ENCODE measurements at places on chromosomes 4 and X. TPM values are rescaled to one million over a fixed set of nuclear protein-coding genes. Genes with fewer than 3 reads are reported as not detected.

GRCh38 chrX:39752815-39753214, 344.9 kb downstream of the BCOR start:
- H3K36me3 ChIP-seq = no peaks in the 10 kb centered on the region
- no peak overlapping the region for H3K4me3 ChIP-seq
- peak overlapping the region; percentile 26 for H3K27ac ChIP-seq
- H3K27me3 ChIP-seq = peaks cover 2% of the 10 kb centered on the region
- DNase-seq = peak; percentile 62
- no peaks in the 10 kb centered on the region for H3K4me1 ChIP-seq

GRCh38 chrX:102959471-102959870, 22.4 kb downstream of the RAB40AL start:
- H3K27me3 ChIP-seq = no peaks in the 10 kb centered on the region
- no peak overlapping the region for H3K4me3 ChIP-seq
- H3K36me3 ChIP-seq = no peaks in the 10 kb centered on the region
- no peak overlapping the region for H3K27ac ChIP-seq

GRCh38 chr4:107312366-107312765, 276.3 kb upstream of the DKK2 start:
- H3K36me3 ChIP-seq = no peaks in the 10 kb centered on the region
- no peak overlapping the region for H3K4me3 ChIP-seq

GRCh38 chrX:23344238-23344903, 9.7 kb downstream of the PTCHD1 start:
- no peak overlapping the region for H3K27ac ChIP-seq
- H3K36me3 ChIP-seq = no peaks in the 10 kb centered on the region

DNA sequence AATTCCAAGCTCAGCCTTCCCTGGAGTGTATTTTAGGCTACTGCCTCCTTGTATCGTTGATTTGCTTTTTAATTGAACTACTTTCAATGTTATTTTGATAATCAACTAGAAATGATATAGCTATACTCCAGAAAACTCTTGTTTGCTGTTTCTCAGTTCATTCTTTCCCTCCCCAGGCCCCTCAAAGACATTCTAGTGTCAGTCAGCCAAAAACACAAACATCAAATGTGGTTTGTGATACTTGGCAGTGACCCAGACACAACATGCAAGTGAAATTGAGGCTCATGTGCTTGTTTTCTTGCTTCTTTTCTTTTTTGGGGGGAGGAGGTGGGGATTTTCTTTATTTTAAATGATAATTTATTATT, 7.6 kb downstream of the FAT4 start:
- H3K27ac ChIP-seq = peak overlapping the region; percentile 63
- H3K4me1 ChIP-seq = peaks cover 11% of the 10 kb centered on the region
- H3K36me3 ChIP-seq = no peaks in the 10 kb centered on the region
- H3K4me3 ChIP-seq = no peak overlapping the region
- H3K27me3 ChIP-seq = no peaks in the 10 kb centered on the region

DNA sequence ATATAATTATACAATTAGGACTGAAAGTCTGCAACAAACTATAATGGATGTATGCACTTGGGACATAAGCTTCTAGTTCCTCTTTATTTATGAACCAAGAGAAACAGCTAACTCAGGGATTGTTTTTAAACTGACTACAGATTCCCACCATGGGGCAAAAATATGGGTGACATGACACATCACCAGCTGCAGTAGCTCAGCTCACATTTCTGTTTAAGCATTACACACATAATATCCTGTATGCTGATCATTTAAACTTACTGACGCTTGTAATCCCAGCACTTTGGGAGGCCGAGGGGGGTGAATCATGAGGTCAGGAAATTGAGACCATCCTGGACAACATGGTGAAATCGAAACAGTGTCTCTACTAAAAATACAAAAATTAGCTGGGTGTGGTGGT, 11.5 kb downstream of the FGB start:
- no peaks in the 10 kb centered on the region for H3K27me3 ChIP-seq
- H3K36me3 ChIP-seq = no peaks in the 10 kb centered on the region
- H3K4me3 ChIP-seq = no peak overlapping the region
- peak; percentile 51 for DNase-seq
- H3K4me1 ChIP-seq = no peaks in the 10 kb centered on the region

DNA sequence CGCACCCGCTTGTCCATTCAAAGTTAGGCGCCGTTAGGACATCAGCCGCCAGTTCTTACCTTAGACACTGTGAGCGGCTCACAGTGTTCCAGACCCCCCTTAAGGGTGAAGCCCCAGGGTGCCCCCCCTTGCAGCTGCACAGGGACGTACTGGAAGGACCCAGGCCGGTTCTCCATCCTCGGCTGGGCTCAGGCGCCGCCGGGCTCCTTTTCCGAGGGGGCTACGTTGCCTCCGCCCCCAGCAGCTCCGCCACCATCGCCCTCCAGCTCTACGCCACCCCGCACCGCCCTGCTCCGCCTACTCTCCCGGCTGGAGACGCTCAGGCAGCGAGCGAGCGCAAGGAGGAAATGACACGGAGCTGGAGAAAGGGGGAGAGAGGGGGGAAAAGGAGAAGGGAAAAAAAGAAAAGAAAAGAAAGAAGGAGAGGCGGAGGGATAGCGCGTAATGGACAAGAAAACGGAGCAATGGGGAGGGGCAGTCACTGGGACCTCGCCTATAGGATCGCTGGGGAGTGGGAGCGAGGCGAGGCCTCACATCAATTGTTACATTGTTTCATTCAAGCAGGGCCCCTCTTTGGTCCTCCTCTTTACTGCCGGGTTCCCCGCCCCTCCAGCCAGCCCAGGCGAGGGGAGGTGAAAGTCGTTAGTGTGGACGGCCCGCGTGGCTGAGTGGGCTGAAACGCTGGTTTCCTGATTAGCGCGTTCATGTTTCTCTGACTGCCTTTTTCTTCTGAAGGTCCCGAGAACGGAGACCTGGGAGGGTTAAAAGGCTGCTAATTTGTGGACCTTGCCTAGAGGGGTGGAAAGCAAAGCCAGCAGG, at the start of gene SHROOM4:
Gene SHROOM4, minus strand, starts transcription at position 352 of the 819 bp plus-strand sequence. Its CDS starts 176 bp downstream, at position 176.
- H3K27me3 ChIP-seq = peaks cover 2% of the 10 kb centered on the region
- H3K4me1 ChIP-seq = no peaks in the 10 kb centered on the region
- peak within 1 kb of the TSS; percentile 33 for H3K4me3 ChIP-seq
- H3K27ac ChIP-seq = peak within 1 kb of the TSS; percentile 93
- DNase-seq = peak; percentile 86
- H3K36me3 ChIP-seq = no peaks in the 10 kb centered on the region

DNA sequence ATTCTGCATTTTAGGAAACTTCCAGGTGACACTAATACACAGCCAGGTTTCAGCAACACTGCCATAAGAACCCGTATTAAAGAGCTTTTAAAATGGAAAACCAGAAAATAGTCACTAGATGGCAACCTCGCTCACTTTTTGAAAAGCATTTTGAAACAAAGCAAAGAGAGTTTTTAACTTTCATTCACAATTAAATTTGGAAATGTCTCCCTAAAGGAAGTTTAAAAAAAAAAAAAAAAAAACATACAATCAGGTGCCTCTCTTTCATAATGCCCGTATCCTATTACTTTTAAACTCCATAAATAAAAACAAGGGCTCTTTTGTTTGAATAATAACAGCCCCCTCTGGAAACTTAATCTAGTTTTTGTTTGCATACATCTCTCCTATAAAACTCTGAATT, 20.3 kb downstream of the MEPE start:
- H3K27me3 ChIP-seq = no peaks in the 10 kb centered on the region
- no peaks in the 10 kb centered on the region for H3K36me3 ChIP-seq
- peak; percentile 77 for DNase-seq
- H3K27ac ChIP-seq = no peak overlapping the region
- no peaks in the 10 kb centered on the region for H3K4me1 ChIP-seq
- no peak overlapping the region for H3K4me3 ChIP-seq

- H3K4me1 ChIP-seq = no peaks in the 10 kb centered on the region
- no peaks in the 10 kb centered on the region for H3K36me3 ChIP-seq
- H3K4me3 ChIP-seq = no peak overlapping the region
Measured at GRCh38 chrX:134642386-134642785, 15.9 kb downstream of the PLAC1 start.

DNA sequence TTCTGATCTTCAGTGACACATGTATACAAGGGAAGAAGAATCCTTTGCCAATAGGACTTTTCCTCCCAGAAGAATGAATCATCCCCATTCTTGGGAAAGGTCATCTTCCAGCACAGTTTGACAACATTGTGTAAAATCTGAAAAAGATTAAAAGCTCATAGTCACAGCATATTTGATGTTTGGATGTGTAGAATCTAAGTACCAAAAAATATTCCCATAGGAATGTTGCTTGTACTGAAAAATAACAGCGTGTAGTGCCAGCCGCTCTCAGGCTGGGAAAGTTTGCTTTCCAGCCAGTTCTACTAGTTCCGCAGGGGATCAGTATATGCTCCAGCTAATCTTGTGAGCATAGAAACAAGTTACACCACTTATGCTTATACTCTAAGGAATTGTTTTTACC, 74.7 kb upstream of the IL13RA1 start:
- H3K36me3 ChIP-seq = no peaks in the 10 kb centered on the region
- peak; percentile 54 for DNase-seq
- no peaks in the 10 kb centered on the region for H3K4me1 ChIP-seq
- peaks cover 6% of the 10 kb centered on the region for H3K27me3 ChIP-seq
- H3K4me3 ChIP-seq = no peak overlapping the region
- H3K27ac ChIP-seq = no peak overlapping the region

DNA sequence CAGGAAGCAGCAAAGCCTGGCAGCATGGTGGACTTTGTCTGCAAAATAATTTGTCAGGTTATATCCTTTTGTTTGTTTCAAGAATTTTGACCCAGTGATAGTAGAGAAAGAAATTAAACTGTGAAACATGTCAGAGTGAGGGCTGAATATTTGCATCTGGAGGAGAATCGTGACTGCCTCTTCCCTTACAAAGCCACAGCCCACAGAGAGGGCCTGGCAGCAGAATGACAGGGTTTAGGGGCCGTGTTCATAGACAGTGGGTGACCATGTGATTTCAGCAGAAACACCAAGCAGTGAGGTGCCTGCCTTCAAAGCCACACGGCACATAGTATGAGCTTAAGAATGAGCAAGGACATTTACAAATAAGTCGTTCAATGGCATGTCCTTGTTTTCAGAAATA, 24.4 kb upstream of the PLAC8 start:
- no peak overlapping the region for H3K27ac ChIP-seq
- no peaks in the 10 kb centered on the region for H3K36me3 ChIP-seq
- H3K4me3 ChIP-seq = no peak overlapping the region
- DNase-seq = peak; percentile 20
- H3K27me3 ChIP-seq = no peaks in the 10 kb centered on the region

- no peak overlapping the region for H3K27ac ChIP-seq
- peaks cover 23% of the 10 kb centered on the region for H3K27me3 ChIP-seq
- H3K36me3 ChIP-seq = no peaks in the 10 kb centered on the region
- no peak overlapping the region for H3K4me3 ChIP-seq
Measured at GRCh38 chr4:6337331-6337935, 67.8 kb downstream of the WFS1 start.

- no peak for DNase-seq
- no peaks in the 10 kb centered on the region for H3K4me1 ChIP-seq
- H3K27ac ChIP-seq = no peak overlapping the region
- H3K4me3 ChIP-seq = no peak overlapping the region
Measured at GRCh38 chr4:125951261-125951887, 636.6 kb downstream of the FAT4 start.

PCDH7 gene
- 9.4 TPM for total RNA-seq

CCKAR gene
- total RNA-seq = 0.14 TPM

NUP54 gene
- 26.5 TPM for total RNA-seq

NRK gene
- total RNA-seq = 12.2 TPM

CENPC gene
- total RNA-seq = 15.1 TPM

Measured in lung (tissue), 17 donors.